ENCODE measurements at places on chromosomes 2 and 18. TPM values are rescaled to one million over a fixed set of nuclear protein-coding genes. Genes with fewer than 3 reads are reported as not detected.

DNA sequence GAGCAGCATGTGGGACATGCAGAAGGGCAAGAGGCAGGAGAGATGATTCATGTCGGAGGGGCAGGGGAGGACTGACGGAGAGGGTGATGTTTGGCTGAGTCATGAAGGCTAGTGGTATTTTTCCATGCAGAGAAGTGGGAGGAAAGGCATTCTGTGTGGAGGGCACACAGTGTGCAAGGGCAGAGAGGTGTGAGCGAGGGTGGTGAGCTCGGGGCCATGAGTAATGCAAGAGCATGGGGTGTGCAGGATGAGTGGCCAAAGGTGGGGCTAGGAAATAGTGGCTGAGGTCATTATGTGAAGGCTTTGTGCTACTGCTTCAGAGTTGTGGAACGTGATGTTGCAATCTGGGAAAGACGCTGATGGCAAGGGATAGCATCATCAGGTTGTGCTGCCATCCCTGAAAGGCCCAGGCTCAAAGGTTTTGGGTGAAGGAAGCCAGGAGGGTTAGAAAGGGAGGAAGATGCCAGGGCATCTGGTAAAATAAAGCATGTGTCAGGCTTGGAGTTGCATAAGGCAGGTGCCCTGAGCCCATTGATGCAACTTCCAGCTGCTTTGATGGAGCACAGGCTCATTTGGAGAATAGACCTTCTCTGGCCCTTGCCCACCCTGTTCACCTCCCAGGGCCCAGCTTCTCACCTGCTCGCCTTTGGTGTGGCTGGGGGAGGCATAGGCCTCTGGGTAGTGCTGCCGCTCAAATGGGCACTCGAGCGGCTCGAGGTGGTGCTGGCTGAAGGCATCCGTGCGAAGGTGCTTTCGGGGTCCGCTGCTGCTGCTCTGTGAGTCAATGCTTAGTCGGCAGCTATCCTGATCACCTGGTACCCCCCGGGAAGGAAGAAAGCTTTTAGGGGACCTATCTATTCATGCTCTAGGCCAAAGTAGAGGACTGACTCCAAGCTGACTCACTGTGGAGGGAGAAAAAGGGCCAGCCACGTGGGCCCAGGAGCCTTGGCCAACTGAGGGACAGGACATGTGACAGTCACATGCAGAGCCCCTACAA is 37.5 kb downstream of the PAX8 start:
- H3K36me3 ChIP-seq, result no peaks in the 10 kb centered on the region
- H3K27ac ChIP-seq, result no peak overlapping the region
- no peak overlapping the region for H3K4me3 ChIP-seq
- peaks cover 11% of the 10 kb centered on the region for H3K4me1 ChIP-seq
- DNase-seq, result no peak

GRCh38 chr2:207879536-207879935 is 109.8 kb upstream of the FZD5 start:
- no peak overlapping the region for H3K4me3 ChIP-seq
- H3K27me3 ChIP-seq, result no peaks in the 10 kb centered on the region
- H3K27ac ChIP-seq, result no peak overlapping the region
- H3K4me1 ChIP-seq, result no peaks in the 10 kb centered on the region

- H3K27me3 ChIP-seq, result no peaks in the 10 kb centered on the region
- no peak for DNase-seq
- no peak overlapping the region for H3K27ac ChIP-seq
- no peak overlapping the region for H3K4me3 ChIP-seq
- no peaks in the 10 kb centered on the region for H3K4me1 ChIP-seq
- H3K36me3 ChIP-seq, result no peaks in the 10 kb centered on the region
Measured at GRCh38 chr2:39838589-39838988, 59.5 kb upstream of the THUMPD2 start.

GRCh38 chr18:32761231-32761630 is 11.6 kb downstream of the KLHL14 start:
- H3K36me3 ChIP-seq, result no peaks in the 10 kb centered on the region
- no peaks in the 10 kb centered on the region for H3K4me1 ChIP-seq
- no peaks in the 10 kb centered on the region for H3K27me3 ChIP-seq
- H3K27ac ChIP-seq, result no peak overlapping the region
- no peak for DNase-seq
- H3K4me3 ChIP-seq, result no peak overlapping the region

- H3K27ac ChIP-seq, result no peak overlapping the region
- no peak for DNase-seq
- H3K4me1 ChIP-seq, result no peaks in the 10 kb centered on the region
- H3K4me3 ChIP-seq, result no peak overlapping the region
- H3K36me3 ChIP-seq, result no peaks in the 10 kb centered on the region
Measured at GRCh38 chr2:122636097-122636496, 880.6 kb downstream of the TSN start.

FMNL2 gene
- total RNA-seq, result 51.3 TPM

ITGA4 gene
- total RNA-seq, result 2.1 TPM

DNA sequence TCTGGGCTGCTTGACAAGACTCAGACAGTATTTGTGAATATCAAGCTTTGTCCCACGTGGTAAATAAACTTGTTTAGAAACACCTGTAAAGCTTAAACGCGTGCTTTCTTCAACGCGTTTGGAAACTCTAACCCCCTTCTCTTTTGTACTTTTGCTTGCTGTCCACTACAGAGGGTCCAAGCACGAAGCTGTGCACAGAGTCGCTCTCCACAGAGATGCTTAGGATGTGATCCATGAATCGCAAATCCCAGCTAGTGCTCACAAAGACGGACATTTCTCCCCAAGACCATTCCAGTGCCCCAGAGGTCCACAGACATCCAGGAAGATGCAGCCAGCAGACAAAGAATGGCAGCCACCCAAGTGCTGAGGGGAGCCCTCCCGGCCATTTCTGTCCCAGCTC is at the start of gene GPR45:
Gene GPR45 (plus strand): TSS at position 301 of the 400 bp plus-strand sequence. CDS start 116 bp downstream, outside the sequence.
- no peak within 1 kb of the TSS for H3K4me3 ChIP-seq
- no peak for DNase-seq
- no peak within 1 kb of the TSS for H3K27ac ChIP-seq
- no peaks in the 10 kb centered on the region for H3K36me3 ChIP-seq
- no peaks in the 10 kb centered on the region for H3K27me3 ChIP-seq

TMEM247 gene
- total RNA-seq, result not detected

- no peaks in the 10 kb centered on the region for H3K27me3 ChIP-seq
- no peak for DNase-seq
- no peak overlapping the region for H3K27ac ChIP-seq
- H3K4me1 ChIP-seq, result no peaks in the 10 kb centered on the region
- H3K4me3 ChIP-seq, result no peak overlapping the region
Measured at GRCh38 chr2:223076573-223076972, 24.6 kb downstream of the KCNE4 start.

DNA sequence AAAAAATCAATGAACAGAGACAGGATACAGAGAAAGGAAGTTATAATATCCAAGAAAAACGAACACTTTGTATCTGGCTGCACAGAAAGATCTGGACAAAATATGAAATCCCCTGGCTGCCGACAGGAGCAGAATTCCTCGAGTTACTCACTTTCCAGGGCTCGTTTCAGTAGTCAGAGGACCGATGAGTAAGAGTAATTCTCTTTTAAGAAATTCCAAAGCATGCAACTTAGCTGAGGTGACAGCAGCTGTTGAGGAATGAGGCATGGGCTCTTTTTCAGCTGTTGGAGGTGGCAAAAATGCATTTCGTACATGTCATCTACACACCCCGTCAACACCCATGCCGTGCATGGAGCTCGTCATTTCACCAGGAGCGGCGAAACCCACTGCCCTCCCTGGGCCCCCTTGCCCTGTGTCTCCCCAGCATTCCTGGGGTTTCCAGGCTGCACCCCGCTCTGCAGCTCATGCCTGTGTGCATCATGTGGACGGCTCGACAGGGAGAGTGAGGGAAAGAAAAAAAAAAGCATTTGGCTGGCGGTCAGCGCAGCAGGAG is 210.8 kb upstream of the SMIM21 start:
- H3K36me3 ChIP-seq, result no peaks in the 10 kb centered on the region
- no peak for DNase-seq
- peaks cover 2% of the 10 kb centered on the region for H3K4me1 ChIP-seq
- no peaks in the 10 kb centered on the region for H3K27me3 ChIP-seq

DNA sequence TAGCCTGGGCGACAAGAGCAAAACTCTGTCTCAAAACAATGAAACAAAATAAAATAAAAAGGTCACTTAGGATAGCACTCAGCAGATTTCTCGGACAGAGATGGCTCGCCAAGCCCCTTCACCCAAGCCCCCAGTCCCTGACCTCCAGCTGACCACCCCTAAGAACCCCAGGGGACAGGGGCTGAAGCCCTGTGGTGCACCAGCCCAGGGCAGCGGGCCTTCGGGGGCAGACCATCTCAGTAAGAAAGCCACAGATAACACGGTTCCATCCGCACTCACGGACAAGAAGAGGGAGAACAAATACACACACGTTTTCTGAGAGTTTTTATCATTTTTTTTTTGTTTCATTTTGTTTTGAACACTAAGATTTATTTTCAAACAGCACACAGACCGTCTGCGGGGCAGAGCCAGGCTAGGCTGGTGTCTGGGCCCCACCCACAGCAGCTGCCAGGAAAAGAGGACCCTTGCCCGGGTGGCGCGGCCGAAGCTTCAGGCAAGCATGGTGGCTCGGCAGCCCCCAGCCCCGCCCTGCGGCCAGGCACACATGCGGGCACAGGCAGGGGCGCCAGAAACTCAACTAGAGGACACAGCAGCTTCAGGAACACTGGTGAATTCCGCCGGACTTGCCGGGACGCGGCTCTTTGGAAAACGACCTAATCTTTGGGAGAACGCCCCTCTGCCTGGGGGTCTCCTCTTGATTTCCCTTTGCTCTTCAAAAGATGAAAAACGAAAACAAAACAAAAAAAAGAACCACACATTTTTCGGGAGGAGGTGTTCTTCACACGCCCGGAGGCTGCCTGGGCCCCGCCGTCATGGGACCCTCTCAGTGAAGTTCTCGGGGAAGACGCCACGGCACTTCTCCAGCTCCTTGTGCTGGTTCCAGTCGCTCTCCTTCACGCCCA is 59.0 kb downstream of the BIN1 start:
- peak; percentile 36 for DNase-seq
- no peaks in the 10 kb centered on the region for H3K4me1 ChIP-seq
- no peaks in the 10 kb centered on the region for H3K27me3 ChIP-seq
- H3K27ac ChIP-seq, result no peak overlapping the region
- no peak overlapping the region for H3K4me3 ChIP-seq
- H3K36me3 ChIP-seq, result no peaks in the 10 kb centered on the region

GRCh38 chr2:127605691-127606263 is 40.2 kb upstream of the GPR17 start:
- H3K4me3 ChIP-seq, result no peak overlapping the region
- no peak overlapping the region for H3K27ac ChIP-seq
- no peaks in the 10 kb centered on the region for H3K36me3 ChIP-seq
- no peaks in the 10 kb centered on the region for H3K4me1 ChIP-seq
- peak; percentile 9 for DNase-seq

SP110 gene
- 21.4 TPM for total RNA-seq

GRCh38 chr2:158658396-158658795 is 136.7 kb upstream of the DAPL1 start:
- DNase-seq, result no peak
- H3K4me1 ChIP-seq, result peaks cover 4% of the 10 kb centered on the region
- H3K27ac ChIP-seq, result no peak overlapping the region
- H3K27me3 ChIP-seq, result no peaks in the 10 kb centered on the region

DNA sequence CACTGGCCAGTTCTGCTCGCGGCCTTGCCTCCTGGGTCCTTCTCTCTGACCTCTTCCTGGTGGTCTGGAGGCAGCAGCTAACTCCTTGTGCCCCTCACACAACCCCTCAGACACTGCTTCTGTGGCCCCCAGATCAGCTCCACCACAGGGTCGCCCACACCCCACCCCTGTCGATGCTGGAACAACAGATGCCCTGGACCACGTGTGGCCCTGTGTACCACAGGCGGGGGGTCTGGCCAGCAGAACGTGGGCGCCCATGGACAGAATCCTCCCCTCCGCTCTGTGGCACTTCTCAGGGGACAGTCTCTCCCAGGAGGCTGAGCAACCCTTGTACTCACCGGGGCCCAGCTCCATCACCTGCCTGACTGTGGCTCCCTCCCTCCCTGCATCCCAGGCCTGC is 245.6 kb downstream of the NDUFA10 start:
- no peak overlapping the region for H3K4me3 ChIP-seq
- DNase-seq, result peak; percentile 2

PLCD4 gene
- total RNA-seq, result 0.47 TPM

GRCh38 chr2:124915567-124915966 is 890.5 kb downstream of the CNTNAP5 start:
- H3K27ac ChIP-seq, result no peak overlapping the region
- no peak for DNase-seq
- no peaks in the 10 kb centered on the region for H3K4me1 ChIP-seq
- no peaks in the 10 kb centered on the region for H3K36me3 ChIP-seq
- no peak overlapping the region for H3K4me3 ChIP-seq
- no peaks in the 10 kb centered on the region for H3K27me3 ChIP-seq

GRCh38 chr18:44700652-44701051 is 20.0 kb downstream of the SETBP1 start:
- DNase-seq, result no peak
- no peaks in the 10 kb centered on the region for H3K27me3 ChIP-seq
- no peaks in the 10 kb centered on the region for H3K36me3 ChIP-seq
- peak overlapping the region; percentile 85 for H3K27ac ChIP-seq
- H3K4me3 ChIP-seq, result no peak overlapping the region

DNA sequence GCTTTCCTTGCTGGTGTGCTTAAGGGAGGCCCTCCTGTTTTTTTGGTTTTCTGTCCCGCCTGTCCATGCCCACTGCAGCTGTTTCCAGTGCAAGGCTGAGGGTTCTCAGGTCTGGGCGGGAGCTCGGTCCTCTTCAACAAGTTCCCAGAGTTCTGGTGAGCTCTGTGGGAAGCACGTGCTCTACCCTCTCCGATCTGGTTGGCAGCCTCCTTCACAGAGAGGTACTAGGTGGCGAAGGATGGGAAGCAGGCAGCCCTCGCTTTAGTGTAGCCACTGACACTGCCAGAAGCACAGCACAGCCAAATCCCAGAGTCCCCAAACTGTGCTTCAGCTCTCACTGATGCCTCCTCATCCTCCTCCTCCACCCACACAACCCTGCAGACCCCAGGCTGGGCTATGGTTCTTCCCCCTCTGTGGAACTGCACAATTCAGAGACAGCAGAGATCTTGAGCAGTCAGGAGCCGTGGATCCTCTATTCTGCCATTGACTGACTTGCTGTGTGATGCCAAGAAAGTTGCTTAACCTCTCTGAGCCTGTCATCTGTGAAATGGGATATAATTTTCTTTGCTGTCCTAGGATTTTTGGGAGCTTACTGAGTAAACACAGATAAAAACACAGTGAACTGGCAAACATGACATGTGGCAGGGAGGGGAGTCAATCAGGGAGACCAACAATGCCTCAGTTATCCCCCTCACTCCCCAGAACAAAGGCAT is 157.3 kb downstream of the MSH2 start:
- no peak for DNase-seq
- peaks cover 3% of the 10 kb centered on the region for H3K4me1 ChIP-seq
- H3K36me3 ChIP-seq, result no peaks in the 10 kb centered on the region
- H3K27me3 ChIP-seq, result no peaks in the 10 kb centered on the region

DNA sequence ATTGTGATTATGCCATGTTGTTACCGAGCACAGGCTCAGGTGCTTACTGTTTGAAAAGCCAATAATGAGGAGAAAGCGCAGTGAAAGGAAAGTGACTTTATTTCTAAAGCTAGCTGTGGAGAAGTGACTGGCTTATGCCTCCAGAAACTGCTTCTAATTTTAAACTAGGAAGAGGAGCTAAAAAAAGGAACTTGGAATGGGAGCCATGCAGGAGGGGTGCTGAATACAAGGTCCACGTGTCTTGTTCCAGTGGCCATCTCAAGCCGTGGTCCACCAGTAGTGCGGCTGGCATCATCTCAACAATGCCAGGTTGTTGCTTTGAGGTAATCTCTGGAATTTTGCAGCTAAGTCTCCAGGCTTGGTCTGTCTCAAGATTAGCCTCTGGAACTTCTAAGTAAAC is 282.0 kb downstream of the THSD7B start:
- no peak for DNase-seq
- H3K4me1 ChIP-seq, result no peaks in the 10 kb centered on the region
- no peak overlapping the region for H3K27ac ChIP-seq
- no peak overlapping the region for H3K4me3 ChIP-seq

GRCh38 chr2:64794426-64794995 is 140.8 kb upstream of the SERTAD2 start:
- H3K27me3 ChIP-seq, result no peaks in the 10 kb centered on the region
- no peaks in the 10 kb centered on the region for H3K36me3 ChIP-seq
- H3K27ac ChIP-seq, result no peak overlapping the region
